ENCODE measurements at places on chromosomes 7 and 10.

DNA sequence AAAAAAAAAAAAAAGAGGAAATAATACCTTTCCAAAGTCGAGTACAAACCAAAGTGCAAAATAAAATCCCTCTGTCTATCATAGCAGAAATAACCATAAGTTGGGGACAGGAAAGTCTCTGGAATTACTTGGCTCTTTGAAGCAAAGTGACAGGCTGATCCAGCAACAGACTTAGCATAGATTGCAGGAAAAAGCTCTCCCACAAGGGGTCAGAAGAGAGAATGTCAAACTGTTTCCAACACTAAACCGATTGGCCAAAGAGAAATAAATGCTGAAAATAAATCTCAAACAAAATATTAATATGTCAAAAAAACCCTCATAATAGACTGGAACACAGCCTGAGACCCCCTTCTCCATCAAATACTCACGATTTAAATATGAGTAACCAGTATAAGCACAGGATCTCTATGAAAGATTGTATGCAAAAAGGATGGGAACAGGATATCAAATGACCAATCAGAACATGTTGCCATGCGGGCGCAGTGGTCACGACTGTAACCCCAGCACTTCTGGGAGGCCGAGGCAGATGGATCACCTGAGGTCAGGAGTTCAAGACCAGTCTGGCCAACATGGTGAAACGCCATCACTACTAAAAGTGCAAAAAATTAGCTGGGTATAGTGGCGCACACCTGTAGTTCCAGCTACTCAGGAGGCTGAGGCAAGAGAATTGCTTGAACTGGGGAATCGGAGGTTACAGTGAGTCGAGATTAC lies 1000.7 kb upstream of the LRRN3 start:
- no peak for DNase-seq

- no peak for DNase-seq
Measured at GRCh38 chr7:129161524-129162225, 17.2 kb downstream of the TSPAN33 start.

- no peak for DNase-seq
Measured at GRCh38 chr7:20301311-20301939, 29.3 kb upstream of the ITGB8 start.

DNA sequence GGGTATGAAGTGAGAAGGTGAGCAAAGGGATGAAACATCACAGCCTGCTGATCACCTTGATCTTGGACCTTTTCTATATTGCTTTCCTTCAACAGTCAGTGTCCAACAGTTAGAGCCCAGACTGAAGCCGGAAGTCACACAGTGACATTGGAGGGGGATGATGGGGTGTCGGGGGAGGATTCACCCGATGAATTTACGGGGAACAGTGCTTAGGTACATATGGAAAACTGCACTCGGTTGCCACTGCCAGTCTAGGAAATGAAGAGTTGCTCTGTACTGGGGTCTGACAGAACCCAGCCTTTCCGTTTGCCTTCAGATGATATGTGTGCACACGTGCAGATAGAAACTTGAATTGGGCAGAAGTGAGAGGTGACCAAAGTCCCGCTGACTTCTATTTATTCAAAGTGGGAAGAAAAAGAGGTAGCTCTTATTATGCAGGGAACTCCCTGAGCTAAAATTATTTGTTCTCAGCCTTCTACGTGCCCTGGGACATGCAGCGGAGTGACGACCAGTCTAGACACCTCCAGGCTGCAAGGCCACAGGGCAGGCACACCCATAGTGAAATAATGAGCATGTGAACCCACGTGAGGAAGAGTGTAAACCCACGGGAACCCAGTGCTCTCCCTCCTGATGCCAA lies 107.2 kb upstream of the INHBA start:
- no peak for DNase-seq

DNA sequence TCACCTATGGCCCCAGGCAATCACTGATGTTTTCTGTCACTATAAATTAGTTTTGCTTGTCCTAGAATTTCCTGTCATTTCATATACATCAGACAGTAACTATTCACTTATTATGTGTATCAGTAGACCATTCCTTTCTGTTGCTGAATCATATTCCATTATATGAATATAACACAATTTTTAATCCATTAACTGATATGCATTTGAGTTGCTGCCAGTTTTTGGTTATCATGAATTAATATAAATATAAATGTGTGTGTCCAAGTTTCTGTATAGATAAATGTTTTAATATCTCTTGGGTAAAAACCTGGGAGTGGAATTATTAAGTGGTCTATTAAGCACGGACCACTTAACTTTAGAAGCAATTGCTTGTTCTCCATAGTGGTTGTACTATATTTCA lies 143.8 kb downstream of the ZNF438 start:
- DNase-seq: no peak

DNA sequence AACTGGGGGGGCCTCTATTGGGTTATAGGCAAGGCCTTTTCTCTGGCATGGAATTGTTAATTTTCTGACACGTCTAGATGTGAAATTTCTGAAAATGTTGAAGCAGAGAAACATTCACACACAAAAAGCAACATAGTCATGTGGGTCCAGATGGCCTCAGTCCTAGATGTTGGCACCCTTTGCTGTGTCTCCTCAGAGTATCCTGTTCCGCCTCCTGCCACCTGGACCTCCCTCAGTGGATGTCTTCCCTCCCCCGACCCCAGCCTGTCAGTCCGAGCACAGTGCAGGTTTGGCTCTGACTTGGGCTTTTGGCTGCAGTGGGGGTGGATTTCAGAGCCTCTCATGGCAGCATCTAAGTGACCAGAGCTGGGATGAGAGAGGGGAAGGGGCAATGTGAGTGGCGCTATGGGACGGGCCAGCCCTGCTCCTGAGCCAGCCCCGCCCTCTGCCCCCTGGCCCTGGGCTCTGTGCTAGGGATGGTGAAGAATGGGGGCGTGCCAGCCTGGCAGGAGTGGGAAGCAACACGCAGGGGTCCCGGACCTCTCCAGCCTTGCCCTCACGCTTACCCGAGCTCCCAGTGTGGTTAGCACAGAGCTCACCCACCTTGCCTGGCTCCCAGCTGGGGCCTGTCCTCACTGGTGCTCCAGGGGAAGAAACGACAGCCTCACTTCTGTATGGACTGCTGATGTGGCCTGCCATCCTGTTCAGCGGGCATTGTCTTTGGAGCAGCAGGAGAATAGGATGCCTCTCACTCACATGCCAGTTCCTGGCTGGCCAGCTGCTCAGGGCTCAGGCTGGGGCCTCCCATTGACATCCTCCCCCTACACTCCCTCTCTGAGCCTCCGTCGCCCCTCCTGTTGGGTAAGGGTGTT lies 6.2 kb downstream of the ATP6V0E2 start:
- DNase-seq: no peak

DNA sequence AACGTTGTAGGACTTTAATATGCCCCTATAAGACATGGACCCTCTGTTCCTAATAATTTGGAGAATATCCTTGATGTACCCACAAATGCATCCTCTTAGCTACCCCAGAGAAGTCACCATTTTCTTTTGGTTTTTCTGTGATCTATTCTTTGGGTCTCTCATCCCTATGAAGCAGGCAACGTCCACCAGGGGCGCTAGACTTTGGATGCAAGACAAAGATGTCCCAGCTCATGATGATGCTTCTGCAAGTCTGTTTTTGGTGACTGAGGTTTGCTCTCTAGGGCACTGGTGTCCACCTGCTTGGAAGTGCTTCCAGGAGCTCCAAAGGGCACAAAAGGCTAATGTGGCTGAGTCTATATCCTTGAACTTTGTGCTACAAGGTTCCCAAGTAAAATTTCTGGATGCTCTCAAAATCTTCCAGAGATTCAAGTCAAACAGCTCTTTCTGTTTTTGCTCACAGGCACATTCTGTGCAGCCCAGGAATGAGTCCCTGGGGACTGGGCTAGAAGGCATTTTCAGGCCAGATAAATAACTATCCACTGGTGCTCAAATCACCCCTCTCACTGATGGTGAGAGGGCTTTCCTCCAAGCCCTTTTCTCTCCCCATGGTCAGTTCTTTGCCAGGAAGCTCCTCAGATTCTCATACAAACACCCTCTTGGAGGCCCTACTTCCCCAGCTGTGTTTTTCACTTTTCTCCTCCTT lies 166.4 kb downstream of the C7orf25 start:
- no peak for DNase-seq

GRCh38 chr7:114864278-114864677 lies 57.6 kb upstream of the MDFIC start:
- no peak for DNase-seq

GRCh38 chr10:80132299-80133139 lies at the start of gene PLAC9:
Gene PLAC9 (plus strand): TSS chr10:80132730. CDS start chr10:80132763, 33 bp downstream.
- DNase-seq: no peak

DNA sequence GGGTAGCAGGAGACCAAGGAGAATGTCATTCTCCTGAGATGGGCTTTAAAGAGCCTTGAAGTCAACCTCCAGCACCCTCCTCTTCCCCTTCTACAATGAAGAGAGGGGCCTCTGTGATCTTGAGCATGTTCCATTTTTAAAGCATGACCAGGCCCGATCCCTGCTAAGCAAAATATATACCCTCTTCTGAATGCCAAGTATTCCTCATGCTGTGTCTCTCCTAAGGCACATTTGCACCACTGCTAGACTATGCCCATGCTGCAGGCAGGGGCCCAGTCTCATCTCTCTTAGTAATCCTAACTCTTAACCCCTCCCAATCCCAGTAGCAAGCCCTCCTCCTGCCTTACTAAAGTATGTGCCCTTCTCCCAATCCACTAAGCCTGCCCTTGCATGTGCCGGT lies 18.4 kb downstream of the SORBS1 start:
- DNase-seq: no peak

- DNase-seq: no peak
Measured at GRCh38 chr10:121886997-121887622, 40.7 kb downstream of the ATE1 start.

DNA sequence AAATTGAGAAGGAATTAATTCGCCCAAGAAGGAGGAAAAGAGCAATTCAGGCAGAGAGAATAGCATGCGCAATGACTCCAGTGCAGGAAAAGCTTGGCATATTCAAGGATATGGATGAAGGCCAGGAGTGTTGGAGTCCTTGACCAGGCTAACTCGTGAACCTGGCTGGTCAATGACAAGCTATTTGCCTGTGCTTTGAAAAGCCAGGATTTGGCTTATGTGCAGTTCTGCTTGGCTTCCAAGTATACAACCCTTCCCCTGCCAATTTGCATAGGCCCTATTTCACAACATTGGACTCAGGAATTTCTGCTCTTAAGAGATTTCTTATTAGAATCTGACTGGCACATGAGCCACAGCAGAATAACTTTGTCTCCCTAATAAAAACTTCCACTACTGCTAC lies 72.3 kb upstream of the SP8 start:
- no peak for DNase-seq
